Placental epithelial cell (primary cell): ENCODE measurements at places on chromosomes 4 and X. TPM values are rescaled to one million over a fixed set of nuclear protein-coding genes. Genes with fewer than 3 reads are reported as not detected.

Gene DDX53
- total RNA-seq: not detected in 2 replicates

Gene ADGRG4
- under 0.01 TPM in 1 of 2 replicates, not detected in the other for total RNA-seq

Gene MAMLD1
- 0.11 TPM in 1 of 2 replicates, not detected in the other for total RNA-seq

Gene FSTL5
- 0.43 and 0.79 TPM in 2 replicates for total RNA-seq

Gene MAGIX
- total RNA-seq: 16.3 and 21.6 TPM in 2 replicates

Gene SUPT20HL1
- total RNA-seq: not detected in 2 replicates

Gene REPS2
- total RNA-seq: 13.7 and 24.3 TPM in 2 replicates

Gene COL4A6
- 67.2 and 84.8 TPM in 2 replicates for total RNA-seq

Gene DNAAF6
- total RNA-seq: not detected in 2 replicates

Gene DCAF12L1
- not detected in 2 replicates for total RNA-seq

Gene KIT
- total RNA-seq: under 0.01 and 2.0 TPM in 2 replicates

Gene ACE2
- 0.11 and 0.39 TPM in 2 replicates for total RNA-seq

Gene IL21
- total RNA-seq: 0.39 TPM in 1 of 2 replicates, not detected in the other

Gene NPNT
- total RNA-seq: 0.22 and 0.39 TPM in 2 replicates

Gene PAGE5
- total RNA-seq: not detected in 2 replicates

Gene JAKMIP1
- total RNA-seq: not detected in 2 replicates

Gene GYPB
- total RNA-seq: not detected in 2 replicates

Gene FAT1
- total RNA-seq: 107 and 188 TPM in 2 replicates

Gene CXCL10
- not detected in 2 replicates for total RNA-seq

Gene FOXP3
- 0.54 TPM in 1 of 2 replicates, not detected in the other for total RNA-seq

Gene SH2D1A
- total RNA-seq: not detected in 2 replicates

Gene GSX2
- not detected in 2 replicates for total RNA-seq

Gene NHS
- under 0.01 TPM in 2 replicates for total RNA-seq

Gene SATL1
- under 0.01 and 0.11 TPM in 2 replicates for total RNA-seq

Gene RLIM
- 36.9 and 55.1 TPM in 2 replicates for total RNA-seq

Gene RASSF6
- total RNA-seq: 0.33 and 0.39 TPM in 2 replicates

Gene PDLIM5
- 174 and 203 TPM in 2 replicates for total RNA-seq

Gene KLHL2
- total RNA-seq: 14.5 and 15.3 TPM in 2 replicates

Gene INTU
- 13.0 and 13.8 TPM in 2 replicates for total RNA-seq

Gene PRDM5
- total RNA-seq: 18.3 and 21.6 TPM in 2 replicates

Gene HTRA3
- total RNA-seq: 7.1 and 56.8 TPM in 2 replicates

Gene FAM47A
- not detected in 2 replicates for total RNA-seq

Gene IQSEC2
- total RNA-seq: 7.9 and 9.7 TPM in 2 replicates

Gene VCX2
- total RNA-seq: not detected in 2 replicates

Gene CTAG1A
- total RNA-seq: not detected in 2 replicates

Gene PPP2R2C
- total RNA-seq: 0.39 and 0.65 TPM in 2 replicates

Gene TMEM175
- total RNA-seq: 8.6 and 15.9 TPM in 2 replicates

Gene NRK
- 6.1 and 20.8 TPM in 2 replicates for total RNA-seq

Gene RPS6KA6
- total RNA-seq: 7.9 and 11.2 TPM in 2 replicates

Gene CPLX1
- not detected in 2 replicates for total RNA-seq

Gene PDGFRA
- total RNA-seq: 0.76 and 2.0 TPM in 2 replicates

Gene GAR1
- 3.5 and 4.2 TPM in 2 replicates for total RNA-seq

Gene SLC7A11
- 2.4 and 13.4 TPM in 2 replicates for total RNA-seq

Gene ABHD18
- 9.8 and 10.4 TPM in 2 replicates for total RNA-seq

Gene RBMX
- total RNA-seq: 131 and 189 TPM in 2 replicates

Gene TSPAN7
- total RNA-seq: not detected in 2 replicates

Gene RAB28
- total RNA-seq: 9.5 and 14.1 TPM in 2 replicates

Gene CFP
- under 0.01 TPM in 1 of 2 replicates, not detected in the other for total RNA-seq

Gene CT45A1
- total RNA-seq: not detected in 2 replicates

Gene PTPN13
- total RNA-seq: 6.4 and 7.9 TPM in 2 replicates

Gene ADH1C
- total RNA-seq: not detected in 2 replicates

Gene RAB39B
- under 0.01 TPM in 1 of 2 replicates, not detected in the other for total RNA-seq

Gene CYTL1
- not detected in 2 replicates for total RNA-seq

Gene SPIN4
- total RNA-seq: 8.2 and 10.8 TPM in 2 replicates

Gene FHDC1
- total RNA-seq: 4.7 and 9.1 TPM in 2 replicates

Gene STOX2
- 2.5 and 3.9 TPM in 2 replicates for total RNA-seq

Gene RPL36A
- total RNA-seq: 158 and 599 TPM in 2 replicates

Gene METAP1
- total RNA-seq: 29.1 and 60.0 TPM in 2 replicates
